Left renal cortex interstitium (tissue), 4 donors: ENCODE measurements at places on chromosomes 16 and 17.

GRCh38 chr17:42536048-42536371, at the start of gene NAGLU:
TSS of gene NAGLU (plus strand) at chr17:42536241. CDS start at chr17:42536273, 32 bp downstream.
- peak; percentile 81 for DNase-seq

GRCh38 chr16:88022076-88023042, 71.1 kb downstream of the BANP start:
- no peak for DNase-seq

DNA sequence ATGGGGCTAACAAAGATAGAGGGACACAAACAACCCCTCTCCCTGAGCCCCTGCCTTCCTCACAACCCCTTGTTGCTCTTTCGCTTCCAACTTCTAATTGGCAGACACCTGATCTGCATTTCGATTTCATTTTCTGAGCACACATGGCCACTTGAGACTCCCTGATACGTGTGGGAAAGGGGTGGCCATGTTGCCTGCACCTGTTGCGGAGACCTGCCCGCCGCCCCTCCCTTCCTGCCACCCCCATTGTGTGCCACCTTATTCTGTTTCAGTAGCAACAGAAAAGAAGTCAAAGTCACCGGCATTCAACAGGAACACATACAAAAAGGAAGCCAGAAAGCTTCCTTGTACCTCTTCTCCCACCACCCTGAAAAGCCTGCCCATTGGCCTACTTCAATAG, 254.7 kb upstream of the SOX9 start:
- no peak for DNase-seq

DNA sequence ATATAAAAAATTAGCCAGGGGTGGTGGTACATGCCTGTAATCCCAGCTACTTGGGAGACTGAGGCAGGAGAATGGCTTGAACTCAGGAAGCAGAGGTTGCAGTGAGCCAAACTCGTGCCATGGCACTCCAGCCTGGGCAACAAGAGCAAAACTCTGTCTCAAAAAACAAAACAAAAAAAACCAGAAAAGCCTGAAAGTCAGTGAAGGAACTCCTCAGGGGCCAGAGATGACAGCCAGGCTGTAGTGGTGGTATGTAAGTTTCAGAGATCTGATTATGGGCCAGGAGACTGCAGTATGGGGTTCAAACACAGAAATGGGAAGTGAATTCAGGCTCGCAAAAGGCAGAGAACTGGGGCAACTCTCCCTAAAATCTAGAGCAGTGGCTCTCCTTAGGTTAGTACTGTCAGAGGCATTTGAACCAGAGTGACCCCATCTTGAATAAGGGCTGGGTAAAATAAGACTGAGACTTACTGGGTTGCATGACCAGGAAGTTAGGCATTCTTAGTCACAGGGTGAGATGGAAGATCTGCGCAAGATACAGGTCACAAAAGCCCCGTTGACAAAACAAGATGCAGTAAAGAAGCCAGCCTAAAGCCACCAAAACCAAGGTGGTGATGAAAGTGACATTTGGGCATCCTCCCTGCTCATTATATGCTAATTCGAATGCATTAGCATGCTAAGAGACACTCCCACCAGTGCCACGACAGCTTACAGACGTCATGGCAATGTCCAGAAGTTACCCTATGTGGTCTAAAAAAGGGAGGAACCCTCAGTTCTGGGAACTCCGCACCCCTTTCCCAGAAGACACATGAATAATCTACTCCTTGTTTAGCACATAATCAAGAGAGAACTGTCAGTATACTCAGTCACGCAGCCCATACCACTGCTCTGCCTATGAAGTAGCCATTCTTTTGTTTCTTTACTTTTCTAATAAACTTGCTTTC, 120.2 kb upstream of the XYLT1 start:
- no peak for DNase-seq

- no peak for DNase-seq
Observed at GRCh38 chr17:58870747-58871146, 115.1 kb downstream of the PPM1E start.

DNA sequence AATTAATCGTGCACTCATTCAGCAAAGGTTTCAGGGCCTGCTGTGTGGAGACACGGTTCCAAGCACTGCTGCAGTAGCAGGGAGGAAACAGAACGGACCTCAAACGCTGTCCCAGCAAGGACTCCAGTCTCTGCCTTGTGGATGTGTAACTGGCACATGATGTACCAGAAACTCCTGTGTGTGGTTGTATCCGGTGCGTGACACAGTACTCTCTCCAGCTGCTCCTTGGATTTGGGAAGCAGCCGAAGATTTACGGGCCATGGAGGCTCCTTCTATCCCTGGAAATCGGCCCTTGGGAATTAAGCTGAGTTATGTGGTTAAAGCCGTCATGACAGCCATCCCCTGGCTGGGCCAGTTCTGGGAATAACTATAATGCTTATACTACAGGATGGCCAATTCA, 8.5 kb upstream of the ANKRD11 start:
- DNase-seq: no peak

- no peak for DNase-seq
Observed at GRCh38 chr17:48973806-48974205, 5.4 kb upstream of the GIP start.

DNA sequence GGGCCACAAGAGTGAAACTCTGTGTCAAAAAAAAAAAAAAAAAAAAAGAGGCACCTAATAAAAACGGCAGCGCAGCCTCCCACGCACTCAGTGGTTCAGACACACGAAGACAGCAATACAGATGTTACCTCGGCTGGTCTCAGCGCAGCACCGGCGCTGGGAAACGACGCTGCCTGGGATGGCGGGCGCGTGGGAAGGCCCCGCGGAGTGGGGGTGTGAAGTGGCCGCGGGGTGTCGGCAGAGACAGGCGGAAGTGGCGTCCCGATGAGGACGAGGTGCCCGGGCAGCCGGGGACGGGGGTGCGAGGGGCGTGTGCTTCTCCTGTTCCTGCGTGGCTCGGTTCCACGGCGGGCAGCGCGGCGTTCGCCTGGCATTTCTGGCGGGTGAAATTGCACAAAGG, 179.4 kb downstream of the BANP start:
- DNase-seq: no peak

DNA sequence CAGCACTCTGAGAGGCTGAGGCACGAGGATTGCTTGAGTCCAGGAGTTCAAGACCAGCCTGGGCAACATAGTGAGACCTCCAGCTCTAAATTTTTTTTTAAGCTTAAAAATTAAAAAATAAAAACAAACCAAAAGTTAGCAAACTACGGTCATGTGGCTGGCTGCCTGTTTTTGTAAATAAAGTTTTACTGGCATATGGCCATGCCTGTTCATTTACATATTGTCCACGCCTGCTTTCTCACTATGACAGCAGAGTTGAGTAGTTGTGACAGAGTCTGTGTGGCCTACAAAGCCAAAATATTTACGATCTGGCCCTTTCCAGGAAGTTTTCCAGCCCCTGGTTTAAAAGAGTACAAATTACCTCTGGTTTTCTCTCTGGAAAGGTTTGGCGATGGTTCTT, 3.3 kb downstream of the SLX4 start:
- no peak for DNase-seq

DNA sequence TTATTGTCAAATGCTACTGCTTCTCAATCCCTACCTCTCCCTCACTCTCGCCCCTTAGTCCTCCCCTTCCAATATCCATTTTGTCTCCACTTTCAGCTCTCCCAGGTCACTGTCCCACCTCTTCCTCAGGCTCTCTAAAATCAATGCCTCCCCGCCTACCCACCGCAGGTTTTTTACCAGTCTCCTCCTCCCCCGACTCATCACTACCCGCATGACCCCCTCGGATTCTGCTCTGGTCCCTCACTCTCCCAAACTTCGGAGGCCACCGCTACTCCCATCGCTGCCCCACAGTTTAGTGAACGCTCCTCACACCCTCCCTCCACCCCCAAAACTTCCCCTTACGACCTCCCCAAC, 513 bp downstream of the CRLF3 start:
- DNase-seq: no peak

- no peak for DNase-seq
Observed at GRCh38 chr17:18191236-18191667, 7.6 kb downstream of the ALKBH5 start.

- DNase-seq: no peak
Observed at GRCh38 chr16:68022278-68022727, 729 bp downstream of the DDX28 start.

GRCh38 chr17:13311306-13311705, 290.4 kb downstream of the HS3ST3A1 start:
- no peak for DNase-seq

GRCh38 chr17:10698096-10698818, 863 bp downstream of the ADPRM start:
- no peak for DNase-seq

DNA sequence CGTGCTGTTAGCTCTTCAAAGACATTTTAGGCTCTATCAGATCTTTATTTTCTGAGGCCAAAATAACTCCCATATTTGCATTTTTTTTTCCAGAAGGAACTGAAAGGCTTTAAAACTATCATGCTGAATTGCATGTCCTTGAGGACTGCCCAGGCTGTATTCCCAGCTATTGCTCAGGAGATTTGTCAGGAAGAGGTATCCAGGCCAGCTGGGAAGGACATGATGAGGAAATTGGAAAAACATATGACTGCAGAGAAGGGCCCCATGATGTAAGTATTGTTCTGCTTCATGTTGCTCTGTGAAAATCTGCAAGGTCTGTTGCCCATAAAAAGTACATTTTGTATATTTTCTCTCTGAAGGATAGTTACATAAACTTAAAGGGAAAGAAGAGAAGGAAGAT, 5.7 kb downstream of the CDC6 start:
- no peak for DNase-seq

- DNase-seq: no peak
Observed at GRCh38 chr17:39671651-39672521, 3.6 kb downstream of the PNMT start.

GRCh38 chr16:1500465-1501150, 7.4 kb downstream of the TELO2 start:
- no peak for DNase-seq

GRCh38 chr17:40561871-40562611, 3.2 kb downstream of the CCR7 start:
- no peak for DNase-seq

DNA sequence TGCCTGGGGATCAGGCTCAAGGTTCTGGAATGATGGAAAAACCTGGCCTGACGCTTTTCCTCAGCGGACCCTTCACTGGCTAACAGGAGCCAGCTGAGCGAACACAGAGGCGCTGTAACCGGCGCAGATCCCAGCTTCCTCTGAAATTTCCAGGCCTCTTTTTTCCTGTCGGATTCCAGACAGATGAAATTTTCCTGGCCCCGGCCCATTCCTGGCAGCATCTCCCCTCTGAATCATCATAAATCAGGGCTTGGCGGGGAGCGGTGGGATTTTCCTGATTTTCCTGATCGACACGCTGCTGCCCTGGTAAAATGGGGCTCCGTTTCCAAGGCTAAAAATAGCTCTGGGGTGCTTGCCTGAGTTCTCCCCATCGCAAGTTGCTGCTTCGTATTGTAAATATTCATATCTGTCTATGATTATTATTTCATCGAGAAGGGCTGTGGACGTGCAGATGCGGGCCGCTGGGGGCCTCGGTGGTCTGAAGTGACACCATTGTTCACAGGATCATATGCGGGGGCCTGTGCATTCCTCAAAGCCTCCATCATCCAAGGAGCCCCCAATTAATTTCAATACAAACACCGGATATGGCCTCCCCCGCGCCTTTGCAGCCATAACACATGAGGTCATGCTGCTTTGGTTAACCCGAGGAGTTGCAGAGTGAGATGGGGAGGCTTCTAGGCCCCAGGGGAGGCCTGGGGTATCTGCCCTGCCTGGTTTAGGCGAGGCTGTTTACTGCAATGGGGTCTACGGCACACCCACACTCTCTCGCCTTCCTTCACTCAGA, 45.8 kb upstream of the ETV4 start:
- DNase-seq: no peak

GRCh38 chr16:86630471-86630870, 52.1 kb downstream of the FOXL1 start:
- DNase-seq: no peak

GRCh38 chr17:78159575-78160158, 8.7 kb upstream of the SYNGR2 start:
- DNase-seq: no peak

GRCh38 chr17:49997773-49998703, 3.0 kb upstream of the DLX3 start:
- DNase-seq: peak; percentile 72
